ENCODE measurements at places on chromosomes 3 and 15.

GRCh38 chr3:179943117-179943880, 93.4 kb downstream of the PEX5L start:
- no peak for DNase-seq

- DNase-seq: no peak
Measured at GRCh38 chr15:58526647-58527192, 94.9 kb downstream of the LIPC start.

- DNase-seq: no peak
Measured at GRCh38 chr3:123488645-123489347, 39.9 kb upstream of the ADCY5 start.

DNA sequence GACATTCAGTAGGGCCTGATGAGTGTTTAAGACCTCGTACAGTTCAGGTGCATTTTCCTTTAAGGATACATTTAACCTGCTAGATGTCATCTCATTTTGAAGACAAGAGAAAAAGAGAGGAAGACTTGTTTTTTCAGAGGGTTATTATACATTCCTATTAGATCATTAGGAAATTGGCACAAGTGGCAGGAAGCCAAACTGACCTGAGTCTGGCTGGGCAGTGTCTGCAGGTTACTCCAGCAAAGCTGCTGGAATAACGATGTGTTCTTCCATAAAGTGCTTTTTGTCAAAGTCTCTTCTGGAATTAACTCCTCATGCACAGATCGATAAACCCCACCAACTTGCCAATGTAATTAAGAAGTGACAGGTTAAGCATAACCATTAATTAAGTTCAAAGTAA, 396.4 kb upstream of the TPRG1 start:
- DNase-seq: no peak

DNA sequence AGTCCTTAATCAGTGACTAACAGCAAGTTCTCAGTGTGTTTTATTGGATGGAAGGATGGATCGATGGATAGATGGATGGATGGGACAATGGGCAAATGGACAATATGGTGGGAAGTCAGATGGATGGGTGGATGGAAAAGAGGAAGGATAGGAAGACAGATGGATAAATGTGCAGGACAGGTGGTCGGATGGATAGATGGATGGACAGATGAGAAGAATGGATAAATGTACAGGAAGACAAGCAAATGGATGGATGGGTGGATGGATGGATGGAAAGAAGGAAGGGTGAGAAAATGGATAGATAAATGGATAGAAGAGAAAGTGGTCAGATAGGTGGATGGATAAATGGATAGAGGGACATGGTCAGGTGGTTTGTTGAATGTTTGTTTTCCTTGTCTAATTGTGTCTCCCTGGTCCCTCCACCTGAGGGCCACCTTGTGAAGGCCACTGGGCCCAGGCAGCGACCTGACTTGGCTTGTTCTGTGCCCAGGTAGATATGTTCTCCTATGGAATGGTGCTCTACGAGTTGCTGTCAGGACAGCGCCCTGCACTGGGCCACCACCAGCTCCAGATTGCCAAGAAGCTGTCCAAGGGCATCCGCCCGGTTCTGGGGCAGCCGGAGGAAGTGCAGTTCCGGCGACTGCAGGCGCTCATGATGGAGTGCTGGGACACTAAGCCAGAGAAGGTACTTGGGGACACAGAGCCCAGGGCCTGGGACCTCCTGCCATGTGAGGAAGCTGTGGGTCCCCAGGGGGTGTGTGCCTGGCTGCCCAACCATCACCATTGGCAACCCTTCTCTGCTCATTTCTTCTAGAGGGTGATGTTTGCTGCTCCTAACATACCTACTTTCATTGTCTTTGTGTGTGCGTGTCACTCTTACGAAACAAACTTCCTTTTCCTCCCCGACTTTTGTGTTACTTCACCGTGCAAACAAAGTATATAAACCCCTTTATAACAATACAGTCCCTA, 137.5 kb downstream of the LRRK1 start:
- no peak for DNase-seq

DNA sequence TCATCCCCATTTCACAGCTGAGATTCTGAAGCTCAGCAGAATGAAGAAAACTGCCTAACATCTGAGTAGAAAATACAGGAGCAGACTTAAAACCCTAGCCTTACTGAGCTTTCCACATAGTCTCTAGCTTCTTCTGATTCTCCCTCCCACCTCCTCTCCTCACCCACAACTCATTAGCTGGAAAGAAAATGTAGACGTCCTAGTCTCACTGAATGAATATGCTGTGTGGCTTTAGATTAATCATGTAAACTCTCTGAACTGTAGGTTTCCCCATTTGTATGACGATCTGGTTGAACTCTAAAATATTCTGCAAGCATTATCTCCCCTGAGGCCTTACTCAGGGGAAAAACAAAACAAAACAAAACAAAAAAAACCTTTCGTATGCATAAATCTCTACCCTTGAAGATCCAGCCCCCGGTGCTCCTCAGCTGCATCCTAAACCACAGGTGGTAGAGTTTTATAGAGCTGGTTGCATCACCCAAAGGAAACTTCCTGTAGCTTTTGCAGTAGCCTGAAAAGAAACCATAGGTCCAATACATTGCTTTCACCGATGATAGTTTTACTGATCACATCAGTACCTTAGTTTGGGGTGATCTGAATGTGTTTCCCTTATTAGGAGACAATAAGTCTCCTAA, 40.6 kb downstream of the FOXB1 start:
- no peak for DNase-seq

DNA sequence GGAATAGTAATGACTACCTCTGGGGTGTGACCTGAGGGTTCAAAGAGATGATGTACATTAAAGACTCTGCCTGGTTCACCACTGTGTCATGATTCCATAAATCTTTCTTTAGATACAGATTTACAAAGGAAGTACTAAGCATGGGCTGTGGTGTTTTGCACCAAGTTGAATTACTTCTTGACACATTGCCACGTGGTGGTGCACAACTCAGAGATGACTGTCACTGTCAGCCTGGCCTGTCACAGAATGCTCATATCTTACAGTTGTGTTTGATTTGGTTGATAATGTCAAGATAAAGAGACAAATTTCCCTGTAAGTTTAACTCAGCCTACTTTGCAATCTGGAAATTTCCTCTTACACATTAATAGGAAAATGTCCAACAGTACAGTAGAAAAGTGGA, 3.2 kb downstream of the CTDSPL start:
- DNase-seq: no peak

- DNase-seq: no peak
Measured at GRCh38 chr15:42313463-42313862, 40.2 kb upstream of the TMEM87A start.

DNA sequence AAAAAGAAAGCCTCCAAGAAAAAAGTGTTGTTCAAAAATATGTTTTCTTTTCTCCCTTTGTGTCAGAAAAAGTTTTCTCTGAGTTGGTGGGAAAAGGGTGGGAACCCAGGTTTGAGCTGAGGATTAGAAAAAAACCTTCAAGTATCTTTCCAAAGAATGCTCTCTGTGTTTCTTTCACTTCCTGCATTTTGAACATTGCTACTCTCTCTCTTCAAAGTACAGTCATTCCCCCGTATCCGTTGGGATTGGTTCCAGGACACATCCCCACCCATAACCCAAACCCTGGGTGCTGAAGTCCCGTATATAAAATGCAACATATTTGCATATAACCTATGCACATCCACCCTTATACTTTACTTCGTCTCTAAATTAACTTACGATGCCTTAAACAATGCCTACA, 139.6 kb downstream of the TMCO5A start:
- DNase-seq: no peak

GRCh38 chr3:9019259-9019961, 56.1 kb upstream of the RAD18 start:
- DNase-seq: no peak

DNA sequence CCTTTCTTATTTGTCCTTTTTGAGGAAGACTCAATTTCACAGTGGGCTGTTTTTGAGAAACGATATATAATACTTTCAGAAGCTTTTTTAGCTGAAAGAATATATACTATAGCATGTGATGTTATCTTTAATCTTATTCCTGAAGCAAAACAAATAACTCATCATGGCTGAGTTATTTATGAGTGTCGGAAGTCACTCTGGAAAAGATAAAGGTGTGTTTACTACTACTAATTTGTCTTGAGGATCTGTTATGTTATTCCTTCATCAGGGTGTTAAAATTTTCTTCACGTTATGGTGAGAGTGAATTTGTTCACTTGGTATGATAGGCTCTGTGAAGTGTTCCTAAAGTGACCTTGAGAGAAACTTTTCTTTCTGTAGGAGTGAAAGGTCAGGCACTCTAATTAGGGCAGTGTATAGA, 4.7 kb downstream of the TCF12 start:
- no peak for DNase-seq

- DNase-seq: no peak
Measured at GRCh38 chr15:93294066-93294465, 205.1 kb upstream of the RGMA start.

- no peak for DNase-seq
Measured at GRCh38 chr15:99336794-99337193, 85.5 kb downstream of the LRRC28 start.

- no peak for DNase-seq
Measured at GRCh38 chr15:70617911-70618287, 145.5 kb downstream of the UACA start.

DNA sequence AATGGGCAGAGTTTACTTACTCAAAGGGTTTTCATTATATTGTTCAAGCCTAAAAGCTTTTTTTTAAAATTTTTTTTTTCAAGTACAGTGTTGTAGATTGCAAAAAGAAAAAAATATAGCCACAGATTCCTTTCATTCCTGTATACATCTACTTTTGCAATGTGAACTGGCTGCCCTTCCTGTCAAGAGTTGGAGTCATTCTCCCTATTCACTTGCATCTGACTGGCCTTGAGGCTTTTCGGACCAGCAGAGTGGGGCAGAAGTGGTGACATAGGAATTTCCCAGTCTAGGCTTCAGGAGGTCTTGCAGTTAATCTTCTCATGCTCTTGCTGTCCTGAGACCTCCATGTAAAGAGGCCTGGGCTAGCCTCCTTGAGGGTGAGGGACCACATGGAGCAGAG, 218.3 kb upstream of the CFAP20DC start:
- DNase-seq: no peak

GRCh38 chr3:121629601-121630000, 31.1 kb downstream of the HCLS1 start:
- DNase-seq: no peak
